ENCODE measurements at places on chromosomes 5 and 9. TPM values are rescaled to one million over a fixed set of nuclear protein-coding genes. Genes with fewer than 3 reads are reported as not detected.

BNC2 gene
- 40.9 TPM for total RNA-seq

TAS2R1 gene
- total RNA-seq, result not detected

FCN2 gene
- not detected for total RNA-seq

- H3K4me1 ChIP-seq, result no peaks in the 10 kb centered on the region
- no peaks in the 10 kb centered on the region for H3K36me3 ChIP-seq
- no peaks in the 10 kb centered on the region for H3K27me3 ChIP-seq
Measured at GRCh38 chr5:39689919-39690318, 265.1 kb upstream of the DAB2 start.

- no peaks in the 10 kb centered on the region for H3K36me3 ChIP-seq
- H3K4me3 ChIP-seq, result no peak overlapping the region
- no peaks in the 10 kb centered on the region for H3K27me3 ChIP-seq
- H3K27ac ChIP-seq, result no peak overlapping the region
- H3K4me1 ChIP-seq, result no peaks in the 10 kb centered on the region
- DNase-seq, result no peak
Measured at GRCh38 chr9:101138509-101138908, 110.0 kb downstream of the PLPPR1 start.

DNA sequence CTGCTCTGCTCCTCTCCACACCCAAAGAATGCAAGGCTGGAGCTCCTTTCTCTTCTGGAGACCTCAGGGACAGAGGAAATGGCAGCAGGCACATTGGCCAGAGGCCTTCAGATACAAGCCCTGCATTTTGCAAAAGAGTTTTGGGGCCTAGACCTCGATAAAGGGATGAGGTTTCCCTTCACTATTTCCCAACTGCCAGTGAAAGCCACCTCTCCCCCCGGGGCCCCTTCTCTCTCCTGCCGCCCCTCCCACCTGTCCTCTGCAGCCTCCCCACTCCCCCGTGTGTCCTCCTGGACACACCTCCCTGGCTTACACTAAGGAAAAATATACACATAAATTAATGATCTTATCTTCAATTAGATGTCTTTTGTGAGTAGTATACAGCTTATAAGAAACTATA lies 21.3 kb upstream of the LMNB1 start:
- H3K36me3 ChIP-seq, result no peaks in the 10 kb centered on the region
- H3K4me3 ChIP-seq, result no peak overlapping the region
- H3K27ac ChIP-seq, result no peak overlapping the region
- DNase-seq, result no peak

DNA sequence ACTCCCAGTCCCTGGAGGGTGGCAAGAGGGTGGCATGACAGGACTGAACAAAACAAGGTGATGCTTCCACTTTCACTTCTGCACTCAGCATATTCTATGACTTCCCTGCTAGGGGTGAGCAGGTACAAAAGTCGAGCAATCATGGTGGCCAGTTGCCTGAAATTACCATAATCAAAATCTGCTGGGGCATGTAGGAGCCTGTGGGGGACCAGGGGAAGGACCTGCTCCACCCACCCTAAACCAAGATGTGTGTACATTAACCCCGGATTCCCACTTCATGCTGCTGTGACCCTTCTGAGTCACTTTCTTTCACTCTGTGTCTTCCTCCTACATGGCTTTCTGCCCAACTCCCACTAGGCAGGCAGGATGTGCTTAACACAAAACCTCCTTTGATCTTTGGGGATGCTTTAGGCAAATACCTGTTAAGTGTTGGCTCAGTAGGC lies 73.3 kb upstream of the PHF24 start:
- H3K4me1 ChIP-seq, result no peaks in the 10 kb centered on the region
- no peak overlapping the region for H3K27ac ChIP-seq
- no peak overlapping the region for H3K4me3 ChIP-seq
- H3K27me3 ChIP-seq, result no peaks in the 10 kb centered on the region
- no peaks in the 10 kb centered on the region for H3K36me3 ChIP-seq
- no peak for DNase-seq

DNA sequence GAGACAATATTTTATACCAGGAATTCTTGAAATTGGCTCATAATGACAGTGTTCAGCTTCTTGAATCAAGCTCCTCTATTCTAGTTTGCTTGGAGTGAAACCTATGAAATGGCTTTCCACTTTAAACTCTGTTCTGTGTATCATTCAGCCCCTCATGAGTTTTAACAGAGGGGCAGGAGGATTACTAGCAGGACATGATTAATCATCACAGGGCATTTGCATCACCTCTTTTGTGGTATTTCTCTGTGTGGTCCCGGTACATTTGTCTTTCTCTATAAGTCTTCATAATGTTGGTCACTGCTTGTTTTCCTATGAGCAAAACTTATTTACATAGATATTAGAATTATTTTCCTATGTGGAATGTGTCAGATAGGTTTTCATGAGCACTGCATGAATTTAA lies 21.2 kb downstream of the CAST start:
- no peaks in the 10 kb centered on the region for H3K36me3 ChIP-seq
- DNase-seq, result no peak
- no peak overlapping the region for H3K27ac ChIP-seq
- no peak overlapping the region for H3K4me3 ChIP-seq
- no peaks in the 10 kb centered on the region for H3K27me3 ChIP-seq

DNA sequence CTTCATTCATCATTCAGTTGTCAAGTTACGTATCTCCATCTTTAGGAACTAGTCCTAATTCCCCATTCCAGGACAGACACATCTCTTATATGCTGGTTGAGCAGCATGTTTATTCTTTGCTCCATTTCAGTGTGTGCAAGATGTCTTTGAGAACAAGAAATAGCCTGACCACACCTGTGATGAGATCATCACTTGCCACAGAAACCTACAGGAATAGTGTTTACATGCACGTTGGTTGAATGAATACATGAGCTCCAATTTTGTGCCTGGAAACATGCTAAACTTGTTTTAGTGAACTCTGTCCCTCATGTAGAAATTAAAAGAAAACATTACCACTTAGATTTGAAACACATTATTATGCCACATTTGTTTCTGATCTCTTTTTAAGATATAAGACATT lies 489.1 kb downstream of the CDH18 start:
- no peak for DNase-seq
- no peaks in the 10 kb centered on the region for H3K4me1 ChIP-seq

DNA sequence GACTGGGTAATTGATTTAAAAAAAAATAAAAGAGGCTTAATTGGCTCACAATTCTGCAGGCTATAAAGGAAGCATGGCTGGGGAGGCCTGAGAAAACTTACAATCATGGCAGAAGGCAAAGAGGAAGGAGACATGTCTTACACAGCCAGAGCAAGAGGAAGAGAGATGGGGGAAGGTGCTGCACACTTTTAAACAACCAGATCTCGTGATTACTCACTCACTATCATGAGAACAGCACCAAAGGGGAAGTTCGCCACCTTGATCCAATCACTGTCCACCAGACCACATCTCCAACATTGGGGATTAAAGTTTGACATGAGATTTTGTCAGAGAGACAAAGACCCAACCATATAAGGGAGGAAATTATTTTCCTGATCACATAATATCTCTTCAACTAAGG lies 138.8 kb upstream of the NR4A3 start:
- H3K36me3 ChIP-seq, result no peaks in the 10 kb centered on the region
- DNase-seq, result no peak
- H3K27me3 ChIP-seq, result no peaks in the 10 kb centered on the region
- no peak overlapping the region for H3K27ac ChIP-seq
- H3K4me1 ChIP-seq, result peaks cover 7% of the 10 kb centered on the region

GRCh38 chr5:31770998-31771397 lies 132.1 kb downstream of the PDZD2 start:
- H3K4me1 ChIP-seq, result peaks cover 6% of the 10 kb centered on the region
- no peaks in the 10 kb centered on the region for H3K36me3 ChIP-seq
- no peak for DNase-seq
- no peak overlapping the region for H3K4me3 ChIP-seq
- H3K27me3 ChIP-seq, result no peaks in the 10 kb centered on the region

GRCh38 chr5:96195123-96195522 lies 233.5 kb upstream of the ELL2 start:
- H3K27ac ChIP-seq, result no peak overlapping the region
- no peaks in the 10 kb centered on the region for H3K36me3 ChIP-seq
- no peak overlapping the region for H3K4me3 ChIP-seq
- H3K4me1 ChIP-seq, result no peaks in the 10 kb centered on the region
- no peaks in the 10 kb centered on the region for H3K27me3 ChIP-seq
- DNase-seq, result no peak

- H3K27ac ChIP-seq, result no peak overlapping the region
- DNase-seq, result no peak
- no peaks in the 10 kb centered on the region for H3K27me3 ChIP-seq
- no peaks in the 10 kb centered on the region for H3K36me3 ChIP-seq
- no peak overlapping the region for H3K4me3 ChIP-seq
Measured at GRCh38 chr5:180555168-180555921, 36.0 kb downstream of the SCGB3A1 start.

GRCh38 chr5:1763960-1764605 lies 35.6 kb downstream of the MRPL36 start:
- peaks cover 4% of the 10 kb centered on the region for H3K27me3 ChIP-seq
- H3K27ac ChIP-seq, result no peak overlapping the region
- H3K36me3 ChIP-seq, result no peaks in the 10 kb centered on the region
- DNase-seq, result no peak
- no peaks in the 10 kb centered on the region for H3K4me1 ChIP-seq

All from gastrocnemius medialis (tissue), 4 donors.